Right ventricle myocardium superior (tissue), 1 donor: ENCODE measurements at places on chromosomes 16 and 17.

GRCh38 chr16:24130494-24131085 lies 125.5 kb upstream of the CACNG3 start:
- no peak for DNase-seq

GRCh38 chr17:76660656-76661042 lies 17.1 kb upstream of the ST6GALNAC1 start:
- no peak for DNase-seq

- DNase-seq = no peak
Measured at GRCh38 chr17:39556423-39556822, 51.3 kb downstream of the NEUROD2 start.

DNA sequence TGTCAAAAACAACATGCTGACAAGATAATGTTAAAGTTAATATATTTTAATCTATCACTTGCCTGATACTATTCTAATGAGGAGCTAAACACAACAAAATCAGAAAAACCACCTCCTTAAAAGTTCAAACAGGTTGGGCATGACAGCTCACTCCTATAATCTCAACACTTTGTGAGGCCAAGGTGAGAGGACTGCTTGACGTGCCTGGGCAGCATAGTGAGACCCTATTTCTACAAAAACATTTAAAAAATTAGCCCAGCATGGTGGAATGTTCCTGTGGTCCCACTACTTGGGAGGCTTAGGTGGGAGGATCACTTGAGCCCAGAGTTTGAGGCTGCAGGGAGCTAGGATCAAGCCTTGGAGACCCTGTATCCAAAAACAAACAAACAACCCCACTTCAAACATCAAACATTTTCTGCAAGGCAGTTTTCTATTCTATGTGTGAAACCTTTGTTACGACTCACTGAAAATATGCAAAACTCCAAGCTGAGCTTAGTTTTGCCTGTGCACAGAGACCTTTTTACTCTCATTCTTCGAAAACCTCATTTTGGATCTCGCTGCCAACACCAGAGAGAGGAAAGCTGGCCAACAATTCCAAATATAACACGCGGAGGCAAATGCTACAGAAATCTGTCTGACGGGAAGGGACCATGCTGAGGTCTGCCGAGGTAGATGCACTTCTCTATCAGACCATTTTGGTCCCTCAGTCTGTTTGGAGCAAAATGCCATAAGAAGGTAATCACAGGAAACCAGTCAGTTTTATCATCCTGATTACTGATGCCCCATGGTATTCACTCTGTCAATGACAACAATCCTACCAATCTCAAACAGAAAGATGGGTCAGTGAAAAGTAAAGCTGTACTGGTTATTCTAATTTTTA lies 6.2 kb downstream of the PHF12 start:
- DNase-seq = no peak
